Stimulated activated CD4-positive, alpha-beta T cell treated with anti-CD3 and anti-CD28 coated beads, Interleukin-12 subunit alpha, Interleukin-12 subunit beta, amount 100 ng/mL, for 24 hours (primary cell): ENCODE measurements at places on chromosomes 4 and X.

- DNase-seq, result no peak
Measured at GRCh38 chrX:23851544-23851943, 56.2 kb downstream of the APOO start.

GRCh38 chr4:179871726-179872125 lies 2371.5 kb upstream of the TENM3 start:
- no peak for DNase-seq

DNA sequence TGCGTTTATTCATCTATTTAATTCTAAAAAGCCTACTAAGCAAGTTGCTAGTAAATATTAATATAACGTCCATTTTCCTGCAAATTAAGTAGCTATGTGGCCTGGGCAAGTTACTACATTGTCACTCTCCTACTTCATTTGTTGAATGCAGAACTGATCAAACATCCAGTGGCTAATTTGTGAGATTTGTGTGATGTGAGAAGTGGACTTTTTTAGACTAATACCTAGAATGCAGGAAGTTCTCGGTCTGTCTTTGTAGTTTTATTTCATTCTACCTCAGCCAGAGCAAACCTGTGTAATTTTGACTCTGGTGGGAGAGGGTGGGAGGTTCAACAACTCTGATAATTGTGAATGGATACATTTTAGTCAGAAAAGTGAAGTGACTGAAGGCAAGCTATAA lies 840 bp downstream of the GUF1 start:
- DNase-seq, result no peak

DNA sequence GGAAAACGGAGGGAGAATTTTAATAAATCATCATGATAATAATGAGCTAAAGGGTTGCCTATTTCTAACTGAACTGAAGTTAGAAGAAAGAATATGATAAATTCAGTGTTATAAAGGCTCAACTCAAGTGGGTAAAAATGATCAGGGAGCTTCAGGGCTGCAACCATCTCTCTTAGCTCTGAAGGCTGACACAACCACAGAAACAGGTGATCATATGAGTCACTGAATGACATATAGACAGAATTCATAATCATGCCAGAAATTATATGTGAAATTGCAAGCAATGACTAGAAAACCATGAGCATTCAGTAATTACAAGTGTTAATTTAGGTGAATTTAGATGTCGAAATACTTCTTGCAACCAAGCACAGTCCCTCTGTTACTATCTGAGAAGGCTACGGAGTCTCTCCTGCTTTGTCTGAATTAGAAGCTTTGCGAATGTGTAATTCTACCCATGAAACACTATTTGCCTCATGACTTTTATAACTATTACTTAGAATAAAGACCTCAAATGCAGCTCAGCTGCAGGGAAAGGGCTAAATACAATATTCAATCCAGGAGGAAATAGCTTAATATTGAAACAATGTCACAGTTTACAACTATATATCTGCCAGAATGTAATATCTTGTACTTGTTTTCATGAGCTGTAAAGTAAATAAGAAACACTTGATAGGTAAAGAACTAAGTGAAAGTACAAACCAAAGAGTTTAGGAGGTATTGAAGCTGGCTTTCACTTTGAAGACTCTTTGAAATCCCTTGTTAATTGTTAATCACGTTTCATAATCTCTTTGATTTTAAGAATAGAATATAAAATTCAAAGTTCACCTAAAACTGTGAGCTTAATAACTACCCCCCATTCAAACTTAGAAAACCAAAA lies 1972.6 kb downstream of the ARAP2 start:
- DNase-seq, result no peak

GRCh38 chrX:3268829-3269228 lies 77.6 kb downstream of the MXRA5 start:
- no peak for DNase-seq

DNA sequence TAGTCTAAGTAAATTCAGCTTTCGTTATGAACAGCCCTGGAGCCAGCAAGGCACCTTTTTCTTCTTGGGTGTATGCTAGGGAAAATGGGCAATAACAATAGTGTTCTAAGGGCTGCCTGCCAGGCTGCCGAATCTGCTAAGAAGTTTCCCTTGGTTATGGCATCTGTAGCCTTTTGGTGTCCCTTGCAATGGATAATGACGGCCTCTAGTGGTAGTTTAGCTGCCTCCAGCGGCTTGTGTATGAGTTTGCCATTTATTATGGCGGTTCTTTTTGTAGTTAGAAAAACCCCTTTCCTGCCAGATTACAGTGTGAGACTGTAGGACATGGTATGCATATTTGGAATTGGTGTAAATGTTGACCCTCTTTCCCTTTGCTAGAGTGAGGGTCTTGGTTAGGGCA lies 78.9 kb upstream of the SPIN4 start:
- no peak for DNase-seq

- DNase-seq, result no peak
Measured at GRCh38 chrX:15254852-15255251, 15.0 kb downstream of the ASB9 start.

- no peak for DNase-seq
Measured at GRCh38 chr4:173752610-173753230, 222.7 kb upstream of the HAND2 start.

DNA sequence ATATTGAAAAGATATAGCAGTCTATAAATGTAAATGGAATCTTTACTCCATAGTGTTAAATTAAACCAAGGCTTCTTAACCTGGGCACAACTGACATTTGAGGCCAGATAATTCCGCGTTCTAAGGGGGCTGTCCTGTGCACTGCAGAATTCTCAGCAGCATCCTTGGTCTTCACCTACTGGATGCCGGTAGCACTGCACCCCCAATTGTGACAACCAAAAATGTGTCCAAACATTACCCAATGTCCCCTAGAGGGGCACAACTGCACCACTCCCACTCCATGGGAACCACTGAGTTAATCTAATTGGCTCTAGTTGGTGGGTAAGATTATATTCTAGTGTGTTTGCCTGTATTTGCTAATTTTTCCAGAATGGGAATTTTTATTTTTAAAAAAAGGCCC lies 16.6 kb downstream of the AP1S2 start:
- DNase-seq, result no peak

DNA sequence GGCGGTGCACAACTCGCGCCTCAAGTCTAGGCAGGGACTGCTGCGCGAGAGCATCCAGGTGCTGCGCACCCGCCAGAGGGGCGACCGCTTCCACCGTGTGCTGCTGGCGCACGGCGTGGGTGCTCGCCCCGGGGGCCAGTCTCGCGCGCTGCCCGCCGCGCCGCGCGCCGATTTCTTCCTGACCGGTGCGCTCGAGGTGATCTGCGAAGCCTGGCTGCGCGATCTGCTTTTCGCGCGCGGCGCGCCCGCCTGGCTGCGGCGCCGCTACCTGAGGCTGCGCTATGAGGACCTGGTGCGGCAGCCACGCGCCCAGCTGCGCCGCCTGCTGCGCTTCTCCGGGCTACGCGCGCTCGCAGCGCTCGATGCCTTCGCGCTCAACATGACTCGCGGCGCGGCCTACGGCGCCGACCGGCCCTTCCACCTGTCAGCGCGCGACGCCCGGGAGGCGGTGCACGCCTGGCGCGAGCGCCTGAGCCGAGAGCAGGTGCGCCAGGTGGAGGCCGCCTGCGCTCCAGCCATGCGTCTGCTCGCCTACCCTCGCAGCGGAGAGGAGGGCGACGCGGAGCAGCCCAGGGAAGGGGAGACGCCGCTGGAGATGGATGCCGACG lies 1.3 kb downstream of the CHST7 start:
- no peak for DNase-seq

- no peak for DNase-seq
Measured at GRCh38 chr4:102139132-102139573, 206.1 kb downstream of the SLC39A8 start.

DNA sequence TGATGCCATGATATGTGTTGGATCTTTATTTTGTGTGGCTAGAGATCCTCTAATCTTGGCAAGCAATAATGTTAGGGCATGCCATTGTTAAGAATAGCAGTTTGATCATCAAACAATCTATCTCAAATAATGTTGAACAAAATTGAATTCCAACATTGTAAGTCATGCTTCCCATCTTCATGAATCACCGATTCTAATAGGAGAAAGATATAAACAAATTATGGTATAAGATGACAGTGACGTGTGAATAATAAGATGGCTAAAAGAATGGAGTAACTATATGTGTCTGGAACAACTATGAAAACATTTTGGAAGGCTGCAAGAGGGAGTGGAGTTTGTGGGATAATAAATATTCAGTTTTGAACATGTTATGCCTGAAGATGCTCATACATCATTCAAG lies 208.4 kb downstream of the DTHD1 start:
- no peak for DNase-seq

DNA sequence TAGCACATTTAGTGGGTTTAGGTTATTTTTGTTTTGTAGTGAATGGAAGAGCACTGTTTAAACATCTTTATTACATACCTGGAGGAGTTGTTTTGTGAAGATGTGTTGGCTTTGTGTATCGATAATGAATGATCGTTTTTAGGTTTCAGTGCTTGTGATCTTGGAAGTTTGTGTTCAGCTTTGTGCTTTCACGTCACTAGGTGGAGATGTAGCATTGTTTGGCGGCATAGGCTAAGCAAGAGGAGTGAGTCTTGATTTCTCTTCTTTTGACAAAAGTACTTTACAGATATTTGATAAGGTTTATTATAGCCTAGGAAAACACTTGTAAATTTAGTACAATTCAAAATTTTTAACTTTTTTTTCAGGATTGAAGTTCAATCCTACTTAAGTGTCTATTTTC lies 50.4 kb downstream of the PDK3 start:
- DNase-seq, result no peak

DNA sequence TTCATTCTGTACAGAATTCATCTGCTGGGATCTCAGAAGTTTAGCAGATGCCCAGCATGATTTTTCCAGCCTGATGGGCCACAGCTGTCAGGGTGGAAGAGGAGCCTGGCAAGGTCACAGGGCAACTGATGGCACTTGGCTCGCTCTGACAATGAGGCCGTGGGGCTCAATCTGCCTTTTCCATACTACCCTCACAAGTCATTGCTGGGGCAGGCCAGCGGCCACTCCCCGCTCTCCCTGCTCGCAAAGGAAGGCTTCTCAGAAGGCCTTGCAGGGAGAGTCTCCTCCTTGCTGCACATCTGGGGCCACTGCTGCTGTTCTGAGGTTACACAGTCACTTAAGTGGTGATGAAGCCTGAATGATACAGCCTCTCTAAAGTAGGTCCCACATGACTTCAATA lies 349.1 kb downstream of the NR3C2 start:
- DNase-seq, result no peak

DNA sequence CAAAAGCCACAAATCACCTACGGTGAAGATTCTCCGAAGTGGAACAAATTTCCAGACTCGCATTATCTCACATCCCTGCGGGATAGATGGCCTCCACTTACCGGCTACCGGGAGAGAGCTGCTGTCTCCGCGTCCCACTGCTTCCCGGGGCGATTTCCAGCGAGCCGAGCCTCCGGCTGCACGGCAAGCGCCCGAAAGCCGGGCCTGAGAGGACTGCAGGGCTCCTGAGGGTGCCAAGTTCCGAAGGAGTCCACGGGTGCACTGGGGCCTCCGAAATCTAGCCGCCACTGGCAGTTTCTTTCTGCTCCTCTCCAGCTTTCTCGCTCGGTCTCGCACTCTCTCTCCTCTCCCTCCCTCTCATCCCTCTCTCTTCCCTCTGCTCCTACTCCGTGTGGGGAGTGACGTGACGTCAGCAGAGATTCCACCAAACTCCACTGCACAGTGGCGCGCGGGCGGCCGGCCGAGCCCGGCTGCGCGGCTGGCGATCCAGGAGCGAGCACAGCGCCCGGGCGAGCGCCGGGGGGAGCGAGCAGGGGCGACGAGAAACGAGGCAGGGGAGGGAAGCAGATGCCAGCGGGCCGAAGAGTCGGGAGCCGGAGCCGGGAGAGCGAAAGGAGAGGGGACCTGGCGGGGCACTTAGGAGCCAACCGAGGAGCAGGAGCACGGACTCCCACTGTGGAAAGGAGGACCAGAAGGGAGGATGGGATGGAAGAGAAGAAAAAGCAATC lies 14.0 kb upstream of the PITX2 start:
- DNase-seq, result no peak

DNA sequence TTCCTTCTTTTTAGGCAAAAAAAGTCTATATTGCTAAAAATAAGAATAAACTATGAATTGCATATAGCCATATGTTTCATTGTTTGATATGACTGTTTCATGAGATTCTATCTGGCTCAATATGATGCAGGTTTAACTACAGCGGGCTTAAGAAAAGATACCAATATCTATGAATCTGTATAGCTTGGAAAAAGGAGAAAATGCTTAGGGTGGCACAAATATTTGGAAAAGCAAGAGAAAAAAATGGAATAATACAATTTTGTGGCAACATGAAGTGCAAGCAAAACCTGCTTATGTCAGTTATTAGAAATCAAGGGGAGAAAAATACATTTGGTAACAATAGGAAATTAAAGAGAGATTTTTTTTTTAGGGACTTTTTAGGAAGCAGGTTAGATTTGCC lies 48.3 kb upstream of the NFKB1 start:
- DNase-seq, result no peak

DNA sequence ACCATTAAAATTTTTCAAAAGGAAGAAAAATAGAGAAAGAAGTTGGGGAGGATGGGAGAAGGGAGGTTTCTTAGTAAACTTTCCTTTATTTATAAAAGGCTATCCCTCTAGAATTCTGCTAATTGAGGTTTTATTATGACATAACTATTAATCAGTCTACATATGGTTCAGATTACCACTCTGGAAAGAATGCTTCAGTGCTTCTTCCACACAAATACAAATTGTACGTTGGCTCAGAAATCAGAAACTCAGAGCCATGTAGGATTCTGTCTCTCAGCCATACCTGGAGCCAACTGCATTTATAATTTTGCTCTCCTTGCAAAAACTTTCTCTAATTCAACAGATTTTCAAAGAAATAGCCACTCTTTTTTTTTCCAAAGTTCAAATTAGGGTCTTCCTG lies 37.1 kb downstream of the SRPX start:
- DNase-seq, result no peak

- DNase-seq, result no peak
Measured at GRCh38 chrX:68880846-68881552, 52.2 kb downstream of the EFNB1 start.

DNA sequence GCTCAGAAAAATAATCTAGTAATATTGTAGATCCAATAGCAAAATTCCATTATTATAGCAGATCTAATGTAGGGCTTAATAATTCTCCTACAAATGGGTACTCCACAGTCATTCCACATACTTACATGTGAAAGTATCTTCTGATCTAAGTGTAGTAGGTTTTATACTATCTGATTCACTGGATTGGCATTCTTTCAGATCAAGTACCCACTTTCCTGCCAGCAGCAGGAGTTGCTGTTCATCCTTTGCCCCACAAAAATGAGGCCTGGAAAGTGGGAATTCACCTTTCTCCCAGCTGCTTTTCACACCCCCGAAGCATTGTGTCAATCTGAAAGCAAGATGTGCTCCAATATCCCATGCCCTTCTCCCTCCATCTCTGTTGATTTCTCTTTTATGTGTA lies 77.1 kb upstream of the RXFP1 start:
- DNase-seq, result no peak

DNA sequence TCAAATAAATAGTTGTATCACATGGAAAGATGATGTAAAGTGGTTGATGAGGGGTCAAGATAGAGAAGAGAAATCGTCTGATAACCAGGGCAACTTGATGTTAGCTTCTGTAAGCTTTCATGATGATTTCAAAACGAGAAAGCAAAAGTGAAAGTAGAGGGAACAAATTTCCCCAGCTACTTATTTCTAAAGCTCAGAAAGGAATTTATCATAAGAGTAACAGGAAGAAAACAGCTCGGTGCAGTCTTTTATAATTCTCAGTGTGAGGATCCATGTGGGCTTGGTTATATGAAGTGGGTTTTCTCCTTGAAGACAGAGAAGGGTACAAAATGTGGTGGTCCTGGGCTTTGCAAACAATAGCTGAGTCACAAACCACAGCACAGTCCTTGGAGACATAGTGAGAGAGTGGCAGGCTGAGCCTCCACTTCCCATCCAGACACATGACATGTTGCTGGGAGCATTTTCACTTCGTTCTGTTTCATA lies 32.1 kb upstream of the GLRA2 start:
- DNase-seq, result no peak

GRCh38 chrX:100410901-100411801 lies 1.1 kb upstream of the PCDH19 start:
- no peak for DNase-seq
